ENCODE measurements at places on chromosomes 13 and 19. TPM values are rescaled to one million over a fixed set of nuclear protein-coding genes. Genes with fewer than 3 reads are reported as not detected.

The CCDC9 gene
- total RNA-seq = 24.6 TPM

The CD37 gene
- total RNA-seq = not detected

DNA sequence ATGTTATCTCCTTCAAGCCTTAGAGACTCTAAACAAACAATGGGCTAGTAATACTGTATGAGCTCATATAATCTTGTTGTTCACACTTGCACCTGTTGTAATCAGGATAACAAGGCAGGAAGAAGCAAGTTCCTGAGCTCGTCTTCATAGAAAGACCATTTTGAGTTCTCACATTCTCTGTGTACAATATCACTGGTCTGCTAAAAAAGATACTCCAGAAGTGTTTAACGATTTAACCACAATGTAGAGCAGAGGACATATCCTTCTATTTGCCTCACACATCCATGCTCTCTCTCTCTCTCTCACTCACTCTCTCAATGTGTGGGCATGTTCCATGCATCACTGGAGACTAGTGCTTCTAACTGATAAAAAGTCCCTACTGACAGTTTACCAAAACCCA, 122.9 kb downstream of the MIPEP start:
- DNase-seq = no peak

DNA sequence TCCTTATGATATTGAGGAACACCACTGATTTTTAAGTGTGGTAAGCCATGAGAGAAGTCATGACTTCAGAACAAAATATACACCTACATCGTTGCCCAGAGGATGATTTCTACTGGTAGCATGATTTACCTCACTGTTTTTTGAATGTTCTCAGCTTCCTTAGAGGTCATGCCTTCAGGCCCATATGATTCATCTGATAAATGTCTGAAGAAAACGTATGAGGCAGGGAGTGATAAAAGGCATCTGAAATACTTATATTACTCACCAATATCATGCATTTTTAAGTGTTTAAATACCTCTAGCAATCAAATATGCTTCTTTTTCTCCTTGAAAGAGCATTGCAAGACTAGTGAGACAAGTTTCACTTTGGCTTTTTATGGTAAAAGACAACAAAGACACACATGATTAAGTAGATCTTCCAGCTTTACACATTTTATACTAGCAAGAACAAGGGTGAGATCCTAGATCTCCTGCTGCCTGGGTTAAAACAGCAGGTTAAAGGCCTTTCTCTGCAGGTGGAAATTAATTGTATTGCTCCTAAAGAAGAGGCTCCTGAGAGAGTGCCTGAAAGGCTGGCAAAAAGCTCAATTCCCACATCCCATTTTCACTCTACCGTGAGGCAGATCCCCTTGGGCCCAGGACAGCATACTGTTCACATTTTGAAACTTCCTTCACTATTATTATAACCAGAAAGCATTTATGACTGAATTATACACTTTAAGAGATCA, 432.4 kb downstream of the SLITRK1 start:
- no peak for DNase-seq

DNA sequence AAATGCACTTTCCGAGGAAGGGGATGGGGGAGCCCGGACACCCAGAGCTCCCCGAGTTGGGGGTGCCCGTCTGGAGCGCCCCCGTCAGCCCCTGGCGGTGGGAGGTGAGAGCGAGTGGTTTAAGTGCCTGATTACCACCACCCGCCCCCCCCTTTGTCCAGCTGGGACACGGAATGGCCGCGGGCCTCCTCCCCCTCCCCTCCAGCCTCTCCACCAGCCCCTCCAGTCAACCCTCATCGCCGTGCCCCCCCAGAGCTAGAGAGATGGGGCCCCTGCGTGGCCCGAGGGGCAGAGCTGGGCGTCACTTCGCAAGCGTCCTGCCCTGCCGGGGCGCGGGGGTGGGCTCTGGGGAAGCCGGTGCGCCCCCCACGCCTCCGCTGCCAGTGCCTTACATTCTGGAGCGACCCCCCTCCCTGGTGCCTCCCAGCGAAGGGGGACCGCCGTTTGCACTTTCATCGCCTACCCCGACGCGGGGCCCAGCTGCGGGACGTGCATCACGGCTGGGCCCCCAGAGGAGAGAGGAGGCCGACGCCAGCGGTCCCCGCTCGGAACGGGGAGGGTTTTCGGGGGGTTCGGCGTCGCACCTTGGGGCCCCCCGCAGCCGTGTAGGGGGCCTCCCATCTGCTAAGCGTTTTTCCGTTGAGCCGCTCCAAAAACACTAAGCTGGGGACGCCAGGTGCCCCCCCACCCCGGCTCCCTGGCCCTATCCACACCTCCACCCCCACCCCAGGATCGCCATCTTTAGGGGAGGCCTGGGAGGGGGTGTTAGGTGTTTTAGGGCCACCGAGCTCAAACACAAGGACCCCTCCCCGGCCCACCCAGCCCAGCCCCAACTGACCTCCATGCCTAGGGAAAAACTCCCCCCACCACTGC, 16.4 kb downstream of the SMIM24 start:
- DNase-seq = no peak

The ZNF571 gene
- 5.3 TPM for total RNA-seq

DNA sequence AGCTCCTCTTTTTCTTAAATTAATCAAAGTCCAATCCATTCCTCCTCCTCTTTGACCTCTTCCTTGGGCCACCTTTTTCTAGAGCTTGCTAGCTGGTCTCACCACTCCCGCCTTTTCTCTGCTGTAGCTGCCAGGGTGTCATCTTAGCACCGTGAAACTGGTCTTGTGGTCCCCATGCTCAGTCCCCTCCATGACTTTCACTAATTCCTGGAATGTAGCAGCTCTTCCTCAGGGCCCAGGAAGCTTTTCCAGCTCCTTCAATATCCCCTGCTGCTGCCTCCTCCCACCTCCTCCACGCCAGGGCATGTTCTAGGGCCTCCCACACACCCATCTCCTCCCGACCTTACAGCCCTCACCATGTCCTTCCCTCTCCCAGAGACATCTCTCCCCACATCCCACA, 222.2 kb downstream of the MYO16 start:
- DNase-seq = no peak

DNA sequence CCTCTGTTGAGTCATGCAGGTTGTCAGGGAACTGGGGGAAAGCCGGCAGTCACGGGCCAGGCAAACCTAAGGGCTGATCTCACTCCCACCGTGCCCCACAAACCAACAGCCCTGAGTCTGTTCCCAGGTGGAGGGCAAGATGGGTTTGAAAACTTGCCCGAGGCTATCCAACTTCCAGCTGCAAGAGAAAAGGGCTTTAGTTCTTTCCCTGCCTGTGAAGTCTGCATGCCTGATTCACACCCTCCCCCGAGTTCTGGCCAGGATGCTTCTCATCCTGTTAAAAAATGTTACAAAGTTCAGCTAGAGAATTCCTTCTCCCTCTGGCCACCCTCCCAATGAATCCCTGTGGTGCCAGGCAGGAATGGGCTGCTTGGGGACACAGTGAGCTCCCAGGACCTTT, 33.1 kb downstream of the MYO16 start:
- DNase-seq = no peak

The SCEL gene
- not detected for total RNA-seq

The RFPL4A gene
- total RNA-seq = not detected

- DNase-seq = no peak
Measured at GRCh38 chr13:76533251-76533650, 353.0 kb downstream of the KCTD12 start.

The LCP1 gene
- 7.6 TPM for total RNA-seq

DNA sequence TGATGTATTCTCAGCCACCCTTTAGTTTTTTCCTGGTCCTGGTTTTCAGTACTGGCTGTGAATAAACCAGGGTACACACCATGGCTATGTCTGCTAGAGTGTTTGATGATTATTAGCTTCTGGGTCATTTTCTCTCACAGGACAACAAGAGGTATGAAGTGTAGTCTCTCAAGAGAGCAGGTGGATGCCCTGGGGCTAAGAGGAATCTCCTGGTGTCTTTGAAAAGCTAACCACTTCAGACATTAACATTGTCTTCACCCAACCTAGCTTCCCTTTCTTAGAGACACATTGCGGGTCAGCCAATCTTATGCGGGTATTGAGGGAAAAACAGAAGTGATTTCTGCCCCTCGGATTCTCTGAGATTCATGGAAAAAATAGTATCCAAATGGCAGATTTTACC, 1.6 kb downstream of the ZNF730 start:
- DNase-seq = no peak

DNA sequence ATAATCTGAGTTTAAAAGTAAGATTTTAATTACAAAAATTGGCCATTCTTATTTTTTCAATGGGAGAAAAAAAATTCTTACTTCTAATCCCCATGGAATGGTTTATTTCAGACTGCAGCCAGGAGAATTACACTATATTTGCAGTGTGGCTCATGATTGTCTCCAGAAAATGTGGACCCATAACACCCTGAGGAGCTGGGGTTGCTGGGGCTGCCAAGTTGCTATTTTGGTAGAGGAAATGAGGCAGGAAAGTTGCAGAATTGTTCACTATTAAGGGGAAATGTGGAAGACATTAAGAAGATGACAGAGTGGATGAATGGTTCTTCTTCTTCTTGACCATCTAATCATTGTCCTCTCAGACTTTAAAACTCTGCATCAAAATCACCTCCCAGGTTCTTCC, 4.6 kb upstream of the SCEL start:
- no peak for DNase-seq

All from neural crest cell (in vitro differentiated cells).